ENCODE measurements at places on chromosomes 7 and 10.

DNA sequence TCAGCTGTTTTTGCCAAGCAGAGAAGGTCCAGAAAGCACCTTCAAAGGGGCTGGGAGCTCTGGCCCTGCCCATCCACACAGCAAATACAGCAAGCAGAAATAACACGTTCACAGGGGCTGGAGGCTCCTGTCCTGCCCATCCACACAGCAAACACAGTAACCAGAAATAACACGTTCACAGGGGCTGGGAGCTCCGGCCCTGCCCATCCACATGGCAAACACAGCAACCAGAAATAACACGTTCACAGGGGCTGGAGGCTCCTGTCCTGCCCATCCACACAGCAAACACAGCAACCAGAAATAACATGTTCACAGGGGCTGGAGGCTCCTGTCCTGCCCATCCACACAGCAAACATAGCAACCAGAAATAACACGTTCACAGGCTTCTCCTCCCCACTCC is 558.1 kb downstream of the PTPRN2 start:
- no peak for DNase-seq

GRCh38 chr10:114336823-114337509 is 67.3 kb downstream of the AFAP1L2 start:
- DNase-seq: no peak

GRCh38 chr7:3028071-3028757 is 15.5 kb downstream of the CARD11 start:
- no peak for DNase-seq

- DNase-seq: no peak
Measured at GRCh38 chr10:97865488-97865887, 15.8 kb downstream of the GOLGA7B start.

GRCh38 chr10:30812018-30812851 is 182.7 kb upstream of the LYZL2 start:
- no peak for DNase-seq

DNA sequence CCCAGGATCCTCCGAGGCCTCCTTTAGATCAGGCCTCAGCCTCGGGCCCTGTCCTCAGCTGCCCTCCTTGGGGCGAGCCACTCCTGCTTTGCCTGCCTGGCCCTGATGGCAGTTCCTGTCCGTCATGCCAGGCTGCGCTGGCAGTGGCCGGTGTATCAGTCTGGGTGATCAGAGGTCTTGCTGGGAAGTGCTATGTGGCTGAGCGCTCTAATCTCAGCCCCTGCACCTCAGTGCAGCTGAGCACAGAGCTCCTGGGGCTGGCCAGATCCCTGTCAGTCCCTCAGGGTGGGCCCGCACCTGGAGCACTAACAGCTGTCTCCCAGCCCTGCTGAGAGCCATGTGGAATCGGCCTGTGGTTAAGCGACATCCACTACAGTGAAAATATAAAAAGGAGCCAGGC is 14.8 kb upstream of the CFAP46 start:
- no peak for DNase-seq

DNA sequence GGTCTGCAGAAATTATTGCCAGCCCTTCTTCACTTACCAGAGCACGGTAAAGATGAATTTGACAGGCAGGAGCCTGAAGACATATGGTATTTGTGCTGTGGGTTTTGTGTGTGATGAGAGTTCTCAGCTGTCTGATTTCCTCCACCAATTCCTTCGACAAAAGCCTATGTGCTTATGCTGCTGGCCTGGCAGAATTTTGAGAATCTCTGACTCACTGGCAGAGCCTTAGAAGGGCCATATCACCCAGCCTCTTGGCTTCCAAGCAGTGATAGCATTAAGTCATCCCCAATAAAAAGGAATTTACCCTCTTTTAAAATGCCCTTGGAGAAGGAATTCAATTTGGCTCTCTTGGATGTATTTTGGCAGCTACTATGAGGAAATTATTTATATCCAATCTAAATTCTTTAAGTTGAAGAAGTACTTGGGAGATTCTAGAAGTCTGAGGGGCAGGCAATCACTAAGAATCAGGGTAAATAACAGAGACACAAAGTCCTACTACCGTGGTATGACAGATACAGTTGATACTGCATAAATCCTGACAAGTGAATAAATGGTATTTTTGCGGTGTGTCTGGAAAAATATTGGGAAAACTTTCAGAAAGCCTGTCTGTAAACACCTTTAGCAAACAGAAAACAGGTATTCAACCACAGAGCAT is 68.6 kb upstream of the EFCAB10 start:
- no peak for DNase-seq

DNA sequence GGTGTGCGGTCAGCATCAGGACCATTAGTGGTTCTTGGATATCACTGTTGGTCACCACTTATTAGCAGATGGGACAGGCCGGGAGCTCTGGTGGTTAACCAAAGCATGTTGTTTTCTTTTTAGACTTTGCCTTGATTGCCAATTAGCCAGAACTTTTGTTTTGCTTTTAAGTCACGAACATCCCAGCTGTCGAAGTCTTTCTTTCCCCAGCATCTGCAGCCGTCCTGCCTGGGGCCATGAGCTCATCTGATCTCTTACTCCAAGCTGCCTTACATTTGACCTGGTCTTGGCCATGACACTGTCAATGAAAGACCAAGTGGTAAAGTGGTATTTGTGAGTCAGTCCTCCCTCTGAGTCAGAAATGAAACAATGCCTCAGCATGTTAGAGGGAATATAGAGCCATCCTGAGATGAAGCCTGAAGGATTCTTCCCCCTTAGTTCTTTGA is 53.9 kb upstream of the CREB5 start:
- DNase-seq: no peak

GRCh38 chr10:10785627-10786026 is 232.0 kb upstream of the CELF2 start:
- no peak for DNase-seq

GRCh38 chr7:157962458-157963306 is 624.9 kb downstream of the PTPRN2 start:
- DNase-seq: no peak

DNA sequence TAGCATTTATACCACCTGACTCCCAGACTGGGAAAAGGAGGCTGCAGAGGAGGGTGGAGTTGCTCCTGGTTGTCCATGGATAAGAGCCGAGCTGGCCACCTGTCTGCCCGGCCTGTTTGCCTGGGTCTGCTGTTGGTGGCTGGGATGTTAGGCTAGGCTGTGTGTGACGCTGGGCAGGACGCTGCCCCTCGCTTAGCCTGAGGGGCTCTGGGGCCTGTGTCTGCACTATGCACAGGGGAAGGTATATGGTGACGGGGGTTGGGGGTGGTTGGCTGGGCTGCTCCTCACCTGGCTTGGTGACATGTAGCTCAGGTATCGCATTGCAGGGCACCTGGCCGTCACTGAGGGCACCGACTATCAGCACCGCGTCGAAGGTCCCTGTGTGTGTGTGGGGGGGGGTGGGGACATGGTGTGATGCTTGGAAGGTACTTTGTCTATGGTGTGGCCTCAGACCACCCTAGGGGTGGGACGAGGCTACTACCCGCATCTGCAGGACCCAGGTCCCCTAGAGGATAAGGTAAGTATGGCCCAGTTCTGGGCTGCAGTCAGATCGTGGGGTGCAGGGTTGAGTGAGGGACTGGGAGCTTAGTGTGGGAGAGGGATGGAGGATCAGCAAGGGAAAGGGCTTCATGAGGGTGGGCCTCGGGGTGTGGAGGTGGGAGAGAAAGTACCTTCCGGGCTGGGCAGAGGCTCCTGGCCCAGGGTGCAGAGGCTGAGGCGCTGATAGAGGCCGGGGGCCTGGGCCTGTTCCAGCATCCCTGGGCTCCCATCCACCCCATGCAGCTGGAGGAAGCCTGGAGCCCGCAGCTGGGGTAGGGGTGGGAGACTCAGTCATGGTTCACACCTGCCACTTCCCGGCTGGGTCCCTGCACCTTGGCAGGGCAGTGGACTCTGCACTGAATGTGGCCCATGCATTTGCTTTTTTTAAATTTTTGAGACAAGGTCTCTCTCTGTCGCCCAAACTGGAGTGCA is 2.3 kb downstream of the METTL27 start:
- no peak for DNase-seq

DNA sequence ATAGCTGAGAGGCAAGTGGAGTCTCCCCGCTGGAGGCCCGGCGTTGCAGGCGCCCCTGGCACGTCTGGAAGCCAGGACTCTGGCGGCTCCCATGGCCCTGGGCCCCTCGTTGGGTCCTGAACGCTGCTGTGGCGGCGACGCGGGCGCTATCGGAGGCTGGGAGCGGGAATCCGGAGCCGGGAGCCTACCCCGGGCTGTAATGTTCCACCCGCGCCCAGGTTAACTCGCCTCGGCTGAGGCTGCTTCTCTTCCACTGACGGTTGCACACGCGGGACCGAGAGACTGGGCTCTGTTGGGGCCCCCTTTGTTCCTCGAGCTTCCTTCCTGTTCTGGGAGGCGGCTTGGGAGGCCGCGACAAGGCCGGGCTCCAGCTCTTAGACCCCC is 1.3 kb upstream of the HOXA5 start:
- no peak for DNase-seq

DNA sequence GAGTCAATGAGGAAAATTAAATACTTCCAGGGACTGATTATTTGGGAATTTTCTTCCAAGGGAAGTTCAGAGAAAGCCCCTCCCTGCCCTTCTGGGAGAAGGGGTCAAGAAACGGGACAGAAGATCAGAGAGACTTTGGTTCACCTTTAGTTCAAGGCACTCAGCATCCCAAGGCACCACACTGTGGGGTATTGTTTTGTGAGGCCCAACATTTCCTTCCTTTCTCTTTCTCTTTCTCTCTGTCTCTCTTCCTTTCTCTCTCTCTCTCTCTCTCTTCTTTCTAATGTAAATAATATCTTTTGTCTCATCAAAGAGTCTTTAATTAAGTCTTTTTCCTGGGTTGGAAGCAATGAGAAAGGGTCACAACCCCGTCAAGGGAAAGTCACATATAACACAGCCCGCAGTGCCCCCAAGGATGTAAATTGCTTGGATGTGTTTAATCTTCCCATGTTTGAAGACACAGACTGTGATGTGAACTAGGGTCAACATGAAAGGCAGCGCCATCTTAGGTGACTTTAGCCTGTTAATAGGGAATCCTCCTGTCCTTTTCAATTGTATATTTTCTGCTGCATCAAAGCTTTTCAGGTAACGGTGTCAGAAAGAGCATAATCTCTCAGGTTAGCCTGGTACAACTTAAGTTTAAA is 983.3 kb upstream of the C7orf33 start:
- no peak for DNase-seq

GRCh38 chr10:74586088-74586585 is 240.3 kb upstream of the KAT6B start:
- DNase-seq: peak; percentile 81

GRCh38 chr7:79217976-79218626 is 235.4 kb downstream of the MAGI2 start:
- no peak for DNase-seq

GRCh38 chr7:13115157-13115772 is 427.8 kb downstream of the ARL4A start:
- no peak for DNase-seq

DNA sequence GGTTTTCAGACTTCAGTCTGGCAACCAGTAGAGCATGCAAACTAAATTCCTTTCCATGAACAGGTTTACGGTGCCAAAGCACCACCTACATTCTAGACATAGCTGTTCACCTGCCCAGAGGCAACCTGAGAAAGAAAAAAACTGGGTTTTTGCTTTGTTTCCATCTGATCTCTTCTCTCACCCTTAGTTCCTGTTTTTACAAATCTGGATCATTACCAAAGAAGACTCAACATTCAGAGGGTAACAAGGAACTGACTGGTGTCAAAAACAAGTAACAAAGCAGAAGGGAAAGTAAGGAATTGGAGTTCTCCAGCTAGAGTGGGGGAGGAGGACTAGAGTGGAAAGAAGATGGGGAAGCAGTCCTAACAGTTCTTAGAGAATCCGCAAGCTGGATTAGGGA is 36.4 kb downstream of the CPVL start:
- no peak for DNase-seq

- no peak for DNase-seq
Measured at GRCh38 chr7:99325001-99325493, 651 bp upstream of the ARPC1A start.

GRCh38 chr7:79282070-79282694 is 171.3 kb downstream of the MAGI2 start:
- DNase-seq: no peak

- no peak for DNase-seq
Measured at GRCh38 chr7:156611014-156612010, 29.3 kb upstream of the RNF32 start.

DNA sequence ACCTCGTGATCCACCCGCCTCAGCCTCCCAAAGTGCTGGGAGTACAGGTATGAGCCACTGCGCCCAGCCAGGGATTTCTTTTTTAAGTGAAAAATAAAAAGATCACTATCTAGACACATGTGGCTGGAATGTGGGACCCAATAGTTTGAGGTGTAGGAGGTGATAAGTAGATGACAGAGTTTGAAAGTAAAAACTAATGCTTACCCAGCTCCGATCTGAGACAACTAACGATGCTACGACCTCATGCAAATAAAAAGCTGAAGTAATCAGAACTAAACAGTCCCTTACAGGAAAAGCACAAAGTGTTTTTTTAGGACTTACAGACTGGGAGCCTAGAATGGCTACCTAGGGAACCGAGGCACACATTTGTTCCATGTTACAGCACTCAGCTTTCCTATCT is 23.0 kb downstream of the PCGF6 start:
- no peak for DNase-seq

DNA sequence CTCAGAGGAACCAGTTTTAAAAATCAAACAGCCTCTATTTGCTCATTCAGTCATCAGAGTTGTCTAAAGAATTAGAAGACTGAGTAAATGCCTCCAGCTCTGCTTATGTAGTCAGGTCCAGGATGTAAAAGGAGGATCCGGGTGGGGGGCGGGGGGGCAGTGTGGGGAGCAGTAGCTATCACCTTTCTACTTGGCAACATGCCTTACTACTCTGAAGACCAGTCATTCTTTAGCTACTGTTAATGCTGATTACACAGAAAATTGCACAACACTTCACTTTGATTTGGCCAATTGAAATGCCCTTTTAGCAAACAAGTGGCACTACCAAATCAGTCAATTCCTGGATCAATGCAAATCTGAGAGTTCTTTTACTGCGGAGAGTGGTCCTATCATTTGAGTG is 164.2 kb downstream of the NXPH1 start:
- no peak for DNase-seq

DNA sequence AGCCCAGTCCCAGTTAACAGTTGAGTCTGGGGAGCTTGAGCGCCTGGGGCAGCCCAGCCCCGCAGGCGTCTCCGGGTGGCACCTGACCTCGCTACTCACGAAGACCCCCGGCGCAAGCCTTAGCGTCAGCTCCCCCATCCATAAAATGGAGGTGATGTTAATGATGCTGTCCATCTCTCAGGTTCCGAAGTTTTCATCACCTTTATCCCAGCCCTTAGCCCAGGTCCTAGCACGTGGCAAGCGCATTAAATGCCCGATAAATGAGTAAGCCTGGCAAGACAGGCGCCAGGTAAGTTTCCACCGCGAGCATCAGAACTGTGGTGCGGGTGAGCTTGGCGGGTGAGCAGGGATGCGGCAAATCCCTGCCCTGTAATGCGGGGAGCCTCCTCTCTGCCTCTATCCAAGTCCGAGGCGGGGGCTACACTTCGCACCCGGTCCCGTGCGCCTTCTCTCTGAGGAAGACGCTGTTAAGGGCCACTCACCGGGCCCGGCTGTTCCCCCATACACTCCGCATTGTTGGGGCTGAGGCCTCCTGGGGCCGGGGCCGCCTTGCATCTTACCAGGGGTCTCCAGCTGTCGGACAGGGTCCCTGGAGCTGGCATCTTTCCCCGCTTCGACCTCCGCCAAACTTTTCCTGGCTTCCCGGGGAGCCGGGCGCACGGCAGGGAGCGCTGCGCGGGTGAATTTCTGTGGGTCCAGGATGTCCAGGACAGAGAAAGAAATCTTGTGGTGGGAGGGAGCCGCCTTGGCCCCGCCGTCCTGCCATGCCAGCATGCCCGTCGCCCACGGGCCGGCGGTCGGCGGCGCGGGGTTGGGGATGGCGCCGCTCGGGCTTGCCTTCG is 444 bp downstream of the NKX1-2 start:
- no peak for DNase-seq

- no peak for DNase-seq
Measured at GRCh38 chr7:133115596-133115995, 33.7 kb upstream of the CHCHD3 start.
